ENCODE measurements at places on chromosomes 4 and X.

GRCh38 chr4:57491388-57491787 lies 381.2 kb upstream of the IGFBP7 start:
- DNase-seq: no peak

DNA sequence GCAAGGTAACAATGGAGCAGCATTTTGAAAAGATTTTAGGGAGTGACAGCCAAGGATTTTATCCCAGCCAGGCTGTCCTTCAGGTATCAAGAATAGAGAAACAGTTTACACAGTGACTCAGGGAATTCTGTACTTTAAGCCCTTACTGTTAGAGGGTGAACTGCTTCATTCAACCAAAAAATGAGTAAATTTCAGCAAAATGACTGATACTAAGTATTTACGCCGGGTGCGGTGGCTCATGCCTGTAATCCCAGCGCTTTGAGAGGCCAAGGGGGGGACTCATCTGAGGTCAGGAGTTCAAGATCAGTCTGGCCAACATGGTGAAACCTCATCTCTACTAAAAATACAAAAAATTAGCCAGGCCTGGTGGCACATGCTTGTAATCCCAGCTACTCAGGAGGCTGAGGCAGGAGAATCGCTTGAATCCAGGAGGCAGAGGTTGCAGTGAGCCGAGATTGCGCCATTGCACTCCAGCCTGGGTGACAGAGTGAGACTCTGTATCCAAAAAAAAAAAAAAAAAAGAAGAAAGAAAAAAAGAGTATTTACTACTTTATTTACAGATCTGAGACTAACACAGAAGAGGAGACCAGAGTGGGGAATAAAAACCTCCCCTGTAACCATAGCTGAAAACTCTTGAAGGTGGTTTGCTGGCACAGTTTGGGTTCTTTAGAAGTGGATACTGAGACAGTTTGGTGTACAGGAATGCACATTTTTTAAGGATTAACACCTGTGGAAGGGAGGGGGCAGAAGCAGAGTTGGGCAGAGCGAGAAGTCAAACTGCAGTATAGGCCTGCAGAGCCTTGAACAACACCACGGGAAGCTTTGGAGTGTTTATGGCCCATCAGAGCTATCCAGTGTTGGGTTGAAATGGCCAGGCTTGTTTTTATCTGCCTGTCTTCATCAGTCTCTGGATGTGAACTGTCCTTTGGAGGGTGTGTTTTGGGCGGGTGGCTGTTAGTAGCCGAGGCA lies 40.5 kb downstream of the TMEM131L start:
- no peak for DNase-seq

- DNase-seq: no peak
These were observed 297.4 kb upstream of the SFRP2 start for GRCh38 chr4:154086247-154086646.

DNA sequence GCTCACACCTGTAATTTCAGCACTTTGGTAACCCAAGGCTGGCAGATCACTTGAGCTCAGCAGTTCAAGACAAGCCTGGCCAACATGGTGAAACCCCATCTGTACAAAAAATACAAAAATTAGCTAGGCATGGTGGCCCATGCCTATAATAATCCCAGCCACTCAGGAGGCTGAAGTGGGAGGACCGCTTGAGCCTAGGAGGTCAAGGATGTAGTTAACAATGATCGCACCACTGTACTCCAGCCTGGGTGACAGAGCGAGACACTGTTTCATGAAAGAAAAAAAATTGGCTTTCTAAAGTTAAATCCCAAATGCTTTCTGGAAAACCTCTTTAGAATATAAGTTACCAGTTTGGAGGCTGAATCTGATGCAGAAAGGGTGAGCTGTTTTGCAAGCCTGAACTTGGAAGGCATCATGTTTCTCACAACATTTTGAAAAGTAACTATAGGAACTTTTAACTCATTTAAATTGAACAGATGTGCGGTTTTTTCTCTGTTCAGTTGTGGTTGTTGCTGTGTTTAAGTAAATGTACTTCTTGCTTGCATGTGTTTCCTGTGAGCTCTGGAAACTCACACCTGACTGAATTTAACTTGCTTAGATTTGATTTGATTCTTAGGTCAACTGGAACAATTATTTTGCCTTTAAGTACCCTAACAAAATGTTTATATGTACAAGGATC lies 39.8 kb upstream of the TMEM131L start:
- DNase-seq: no peak

DNA sequence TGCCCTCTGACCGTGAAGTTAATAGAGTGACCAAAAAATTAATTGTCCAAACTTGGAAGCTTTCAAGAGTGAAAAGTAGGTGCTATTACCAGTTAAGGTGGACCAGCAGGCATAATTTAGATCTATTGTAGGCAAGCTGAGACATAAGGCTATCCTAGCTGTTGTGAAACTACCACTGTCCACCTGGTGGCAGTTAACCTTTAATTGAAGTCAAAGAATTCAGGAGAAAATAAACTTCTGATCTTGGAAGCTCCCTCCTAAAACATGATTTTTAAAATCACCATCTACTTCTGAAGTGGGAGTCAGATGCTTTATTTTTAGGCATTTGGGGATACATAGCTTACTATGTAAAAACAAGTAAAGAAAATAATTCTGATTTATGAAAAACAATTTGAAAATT lies 636.3 kb upstream of the HTR2C start:
- no peak for DNase-seq

GRCh38 chr4:32189130-32189529 lies 1469.0 kb downstream of the PCDH7 start:
- no peak for DNase-seq

- no peak for DNase-seq
These were observed 35.2 kb upstream of the INPP4B start for GRCh38 chr4:142881331-142881730.

GRCh38 chrX:13271511-13271910 lies 48.3 kb downstream of the ATXN3L start:
- no peak for DNase-seq

- DNase-seq: no peak
These were observed 457 bp downstream of the RIPPLY1 start for GRCh38 chrX:106902684-106903083.

GRCh38 chr4:147969573-147970385 lies 237.9 kb downstream of the ARHGAP10 start:
- no peak for DNase-seq

Data from T-helper 17 cell (primary cell).